ENCODE measurements at places on chromosomes 2 and 18.

- DNase-seq: no peak
These were observed 54.8 kb downstream of the LAMA1 start for GRCh38 chr18:7062811-7063210.

GRCh38 chr2:110732422-110733413 lies at the start of gene ACOXL:
ACOXL (plus strand) TSS chr2:110732573; CDS start chr2:110768390, 35,817 bp downstream.
- no peak for DNase-seq

- DNase-seq: no peak
These were observed 4.1 kb downstream of the RRM2 start for GRCh38 chr2:10126632-10127026.

DNA sequence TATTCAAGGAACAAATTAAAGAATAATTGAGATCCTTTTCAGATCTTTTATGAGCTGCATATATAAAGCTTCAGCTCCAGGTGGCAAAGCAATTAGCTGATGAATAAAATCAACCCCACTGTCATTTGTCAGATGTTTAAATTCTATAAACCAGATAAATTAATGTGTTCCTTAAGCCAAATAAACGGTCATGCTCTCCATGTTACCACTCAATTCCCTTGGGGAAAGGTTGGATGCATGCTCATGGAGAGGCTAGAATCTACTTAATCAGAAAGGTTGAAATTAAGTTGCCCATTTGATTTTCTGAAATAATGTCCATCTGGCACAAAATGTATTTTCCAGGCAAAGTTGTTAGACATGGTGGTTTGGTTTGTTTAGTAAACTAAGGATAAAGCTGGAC lies 282.5 kb upstream of the SPRED2 start:
- DNase-seq: no peak

- no peak for DNase-seq
These were observed 1124.6 kb upstream of the FAM98A start for GRCh38 chr2:34723683-34724082.

DNA sequence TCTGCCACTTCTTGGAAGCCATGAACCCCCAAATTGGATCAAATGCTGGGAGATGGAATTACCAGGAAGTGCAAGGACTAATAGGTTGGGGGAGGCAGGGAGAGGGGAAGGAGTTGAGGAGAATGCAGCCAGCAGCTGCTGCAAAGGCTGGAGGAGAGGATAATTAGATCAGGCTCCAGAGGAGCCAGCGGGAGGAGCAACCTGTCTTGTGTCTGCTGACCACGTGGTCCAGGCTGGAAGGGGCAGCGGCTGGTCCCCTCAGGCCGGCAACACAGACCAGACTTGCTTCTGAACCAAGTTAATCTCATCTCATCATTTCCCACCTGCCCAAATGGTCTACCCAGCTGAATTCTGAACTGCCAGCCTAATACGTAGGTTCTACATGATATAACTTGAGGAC lies 68.3 kb downstream of the MRO start:
- DNase-seq: no peak

- DNase-seq: no peak
These were observed at the start of gene WDSUB1 for GRCh38 chr2:159285929-159286708. WDSUB1 (minus strand) TSS chr2:159286703; CDS start chr2:159283069, 3,634 bp downstream.

DNA sequence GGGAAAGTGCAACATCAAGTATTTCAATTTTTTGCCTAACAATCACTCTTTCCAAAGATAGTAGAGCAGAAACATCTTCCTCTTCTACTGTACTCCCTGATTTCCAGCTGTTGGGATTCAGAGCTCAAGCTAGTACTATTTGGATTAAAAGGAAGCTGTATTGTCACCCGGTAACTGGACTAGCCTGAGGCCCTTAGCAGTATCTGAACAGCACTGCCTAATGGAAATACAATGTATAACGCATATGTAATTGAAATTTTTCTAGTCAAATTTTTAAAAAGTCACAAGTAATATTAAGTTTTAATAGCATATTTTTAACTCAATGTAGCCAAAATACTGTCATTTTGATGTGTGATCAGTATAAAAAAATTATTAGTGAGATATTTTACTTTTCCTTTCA lies 86.2 kb downstream of the COX7A2L start:
- no peak for DNase-seq

DNA sequence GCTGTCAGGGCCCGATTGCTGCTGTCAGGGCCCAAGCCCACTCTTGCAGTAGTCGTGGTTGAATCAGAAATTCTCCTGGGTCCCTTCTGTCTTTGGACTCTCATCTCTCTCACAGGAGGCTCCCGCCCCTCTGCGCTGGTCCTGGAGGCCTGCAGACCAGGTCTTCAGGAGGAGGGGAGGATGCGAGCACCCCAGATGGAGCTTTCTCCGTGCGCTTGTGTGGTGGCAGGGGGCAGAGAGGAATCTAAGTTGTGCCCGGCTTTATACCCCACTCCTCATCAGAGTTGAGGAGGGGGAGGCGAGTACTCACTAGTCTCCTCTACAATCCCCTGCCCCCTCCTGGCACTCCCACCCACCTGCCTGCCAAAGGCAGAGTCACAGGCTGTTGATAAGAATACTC lies 10.4 kb downstream of the EN1 start:
- DNase-seq: no peak

- no peak for DNase-seq
These were observed 174.0 kb upstream of the PIEZO2 start for GRCh38 chr18:11323359-11323819.

GRCh38 chr18:46250812-46251173 lies 146.6 kb downstream of the HAUS1 start:
- no peak for DNase-seq

- no peak for DNase-seq
These were observed 153.7 kb upstream of the VRK2 start for GRCh38 chr2:57892920-57893319.

DNA sequence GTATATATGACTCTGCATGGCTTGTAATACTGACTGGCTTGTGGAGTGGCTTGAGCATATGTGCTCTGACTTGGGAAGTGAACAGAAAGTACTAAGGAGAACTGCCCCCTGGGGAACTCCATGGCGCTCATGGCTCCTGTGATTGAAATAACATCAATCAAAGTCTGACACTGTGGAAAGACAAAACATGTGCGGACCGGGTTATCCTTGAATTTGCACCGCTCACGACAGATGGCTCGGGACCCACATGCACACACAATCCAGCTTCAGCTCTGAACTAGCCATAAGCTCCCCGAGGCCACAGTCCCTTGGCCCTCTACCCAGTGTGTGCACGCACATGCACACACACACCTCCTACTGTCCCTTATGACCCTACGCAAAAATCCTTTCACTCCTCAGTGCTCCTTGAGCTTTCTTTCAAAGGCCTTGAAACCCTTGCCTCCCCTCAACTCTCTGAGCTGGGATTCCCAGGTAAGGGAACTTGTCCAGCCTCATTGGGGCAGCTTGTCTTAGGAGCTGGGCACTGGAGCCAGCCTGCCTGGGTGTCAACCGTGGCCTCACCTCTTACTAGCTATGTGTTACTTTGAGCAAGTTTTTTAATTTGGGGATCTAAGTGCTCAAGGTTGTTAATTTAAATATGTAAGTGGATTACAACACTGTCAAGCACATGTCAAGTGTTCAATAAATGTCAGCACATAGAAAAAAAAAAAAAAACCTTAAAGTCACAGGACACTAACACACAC lies 43.6 kb downstream of the MRPS5 start:
- no peak for DNase-seq

DNA sequence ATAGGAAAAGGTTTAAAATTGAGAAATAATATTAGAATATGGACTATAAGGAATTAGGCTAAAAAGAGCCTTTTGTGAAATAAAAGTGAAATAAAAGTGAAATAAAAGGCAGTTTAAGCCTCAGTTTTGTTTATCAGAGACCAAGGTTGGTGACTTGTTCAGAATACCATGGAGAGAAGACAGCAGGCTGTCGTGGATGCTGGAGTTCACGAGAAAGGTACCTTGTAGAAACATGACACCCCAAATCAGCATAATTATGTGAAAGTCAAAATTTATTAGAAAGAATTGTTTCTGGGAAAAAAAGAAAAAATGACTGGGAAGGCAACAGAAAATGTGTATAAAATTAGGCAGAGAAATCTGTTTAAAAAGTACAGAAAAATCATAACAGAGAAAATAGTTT lies 46.5 kb upstream of the SPAG16 start:
- no peak for DNase-seq

- DNase-seq: no peak
These were observed 676 bp downstream of the KLHL23 start for GRCh38 chr2:169734169-169734847.

DNA sequence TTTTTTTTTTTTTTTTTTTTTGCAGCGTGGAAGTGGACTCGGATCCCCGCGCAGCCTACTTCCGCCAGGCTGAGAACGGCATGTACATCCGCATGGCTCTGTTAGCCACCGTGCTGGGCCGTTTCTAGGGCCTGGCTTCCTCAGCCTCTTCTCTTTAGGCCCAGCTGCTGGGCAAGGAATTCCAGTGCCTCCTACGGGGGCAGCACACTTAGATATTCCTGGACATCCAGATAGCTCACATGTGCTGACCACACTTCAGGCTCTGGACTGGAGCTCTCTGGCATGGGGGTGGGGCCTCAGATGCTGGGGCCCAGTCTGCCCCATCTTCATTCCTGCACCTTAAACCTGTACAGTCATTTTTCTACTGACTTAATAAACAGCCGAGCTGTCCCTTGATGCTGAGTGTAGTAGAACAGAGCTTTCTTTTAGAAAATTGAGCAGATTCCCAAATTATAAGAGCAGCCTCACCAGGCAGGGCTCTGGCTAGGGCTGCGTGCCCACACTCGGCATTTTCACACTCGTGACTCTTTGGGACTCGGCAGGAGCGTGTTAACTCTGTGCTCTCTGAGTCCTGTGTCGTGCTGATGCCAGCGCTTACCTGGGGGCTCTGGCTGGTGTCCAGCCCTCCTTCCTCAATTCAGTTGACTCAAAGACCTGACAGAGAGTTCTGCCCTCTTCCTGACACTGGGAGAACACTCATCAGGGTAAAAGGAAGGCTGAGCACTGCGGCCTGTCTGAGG lies 19.3 kb downstream of the SLC30A3 start:
- DNase-seq: no peak

- DNase-seq: no peak
These were observed 31.9 kb upstream of the REG3G start for GRCh38 chr2:78993518-78994148.

GRCh38 chr18:54184836-54185235 lies 39.6 kb downstream of the MBD2 start:
- no peak for DNase-seq

DNA sequence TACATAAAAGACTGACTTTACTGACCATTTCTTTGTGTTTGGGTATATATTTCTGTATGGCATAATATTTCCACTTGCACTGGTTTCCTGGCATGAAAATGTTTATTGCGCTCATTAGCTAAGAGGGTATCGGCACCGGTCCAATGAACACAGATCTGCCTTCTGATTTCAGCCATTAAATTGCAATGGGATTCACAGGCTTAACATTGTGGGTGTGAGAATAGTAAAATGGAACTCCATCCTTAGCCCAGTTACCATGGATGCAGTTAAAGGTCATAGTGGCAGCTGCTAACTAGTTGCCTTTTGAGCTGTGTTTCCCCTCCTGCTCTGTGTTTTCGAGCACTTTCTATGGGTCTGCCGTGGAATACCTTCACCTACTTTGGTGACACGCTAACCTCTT lies 352.6 kb upstream of the POU3F3 start:
- no peak for DNase-seq

DNA sequence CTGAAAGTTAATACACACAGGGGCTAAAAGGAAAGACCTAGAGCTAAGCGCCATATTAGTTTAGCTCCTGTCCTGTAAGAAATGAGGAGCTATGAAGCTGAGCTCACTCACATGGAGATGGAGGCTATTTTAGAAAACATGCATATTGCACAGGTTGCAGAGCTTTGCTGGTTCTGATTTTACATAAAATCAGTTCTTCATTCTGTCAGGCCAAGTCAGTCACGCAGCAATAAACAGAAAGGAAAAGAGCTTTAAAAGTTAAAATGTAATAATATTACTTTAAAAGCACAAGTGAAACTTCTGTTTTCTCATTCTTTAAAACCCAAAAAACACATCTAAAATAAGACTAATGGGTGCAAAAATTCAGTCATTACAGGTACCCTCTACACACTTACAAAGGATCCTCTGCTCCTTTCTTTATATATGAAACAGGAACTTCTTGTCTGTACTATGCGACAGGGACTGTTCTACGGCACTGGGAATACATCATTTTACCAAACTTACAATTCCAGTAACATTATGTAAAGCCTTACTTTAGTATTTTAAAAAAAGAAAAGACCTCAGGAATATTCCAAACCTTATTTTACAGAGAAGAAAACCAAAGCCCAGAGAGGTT lies 113.8 kb downstream of the THADA start:
- DNase-seq: no peak

DNA sequence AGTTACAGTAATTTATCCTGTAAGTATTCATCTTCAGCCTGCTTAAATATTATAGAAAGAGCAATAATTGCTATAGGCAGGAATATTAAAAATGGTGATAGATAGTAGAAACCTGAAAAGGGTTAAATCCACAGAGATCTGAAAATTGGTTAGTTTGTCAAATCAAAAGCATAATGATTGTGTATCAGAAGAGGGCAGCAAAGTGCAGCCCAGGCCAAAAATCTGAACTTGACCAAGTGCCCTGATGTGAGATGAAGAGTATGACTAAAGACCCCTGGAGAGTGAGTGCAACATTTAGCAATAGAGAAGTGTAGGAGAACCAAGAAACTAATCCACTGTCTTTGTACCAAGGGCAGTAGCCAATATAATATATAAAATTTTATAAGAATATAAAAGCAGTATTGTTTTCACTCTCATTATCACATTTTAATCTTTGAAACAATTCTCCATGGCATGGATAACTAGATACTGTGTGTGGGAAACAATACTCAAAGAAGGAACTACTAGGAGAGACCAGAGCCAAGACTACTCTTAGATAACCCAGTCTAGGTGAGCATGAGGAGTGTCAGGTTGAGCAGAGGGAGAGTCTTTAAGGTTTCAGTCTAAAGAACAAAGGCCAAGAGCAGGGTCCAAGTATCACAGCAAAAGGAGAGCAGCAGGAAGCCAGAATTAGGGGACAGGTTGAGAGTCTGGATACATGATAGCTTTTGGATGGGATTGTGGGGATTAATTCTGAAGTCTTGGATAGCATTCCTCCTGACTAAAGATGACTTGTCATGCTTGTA lies 148.7 kb downstream of the CALCRL start:
- no peak for DNase-seq

DNA sequence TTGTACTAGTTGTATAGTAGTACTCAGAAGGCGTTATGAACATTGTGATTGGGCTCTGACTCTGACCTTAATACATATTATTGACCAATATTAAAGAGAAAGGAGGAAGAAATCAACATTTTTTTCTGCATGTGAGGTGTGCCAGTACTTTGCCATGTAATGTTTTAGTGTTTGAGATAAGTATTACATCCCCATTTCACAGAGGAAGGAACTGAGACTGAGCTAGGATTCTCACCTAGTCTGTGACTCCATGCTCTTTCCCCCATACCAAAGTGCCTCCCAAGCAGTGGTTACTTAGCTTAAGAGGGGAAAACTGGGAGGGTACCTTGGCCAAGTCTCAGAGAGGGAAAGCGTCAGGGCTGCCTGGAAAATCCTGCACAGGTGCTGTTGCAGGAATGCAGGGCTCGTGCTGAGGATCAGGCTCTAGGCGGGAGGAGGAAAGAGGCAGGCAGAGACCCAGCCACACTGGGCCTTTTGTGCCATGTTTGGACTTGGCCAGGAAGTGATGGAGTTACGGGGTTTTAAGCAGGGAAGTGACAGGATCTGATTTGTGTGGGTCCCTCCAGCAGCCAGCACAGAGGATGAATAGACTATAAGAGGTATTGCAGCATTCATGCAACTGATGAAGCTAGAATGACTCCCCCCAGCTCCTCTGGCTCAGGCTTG lies 1.7 kb downstream of the PNKD start:
- DNase-seq: no peak

GRCh38 chr2:168470320-168471162 lies 14.5 kb downstream of the CERS6 start:
- DNase-seq: no peak
